NCI-H2171 (cell line): ENCODE measurements at places on chromosomes 16 and 17.
A peak's percentile ranks its signal among the peaks of the same experiment; 100 is the strongest.

GRCh38 chr16:25111403-25112166 is at the start of gene LCMT1:
TSS of gene LCMT1 (plus strand) at chr16:25111742. CDS start at chr16:25111884, 142 bp downstream.
- peak; percentile 96 for DNase-seq

- DNase-seq: no peak
Observed at GRCh38 chr16:15708096-15708495, 58.1 kb downstream of the NDE1 start.

- no peak for DNase-seq
Observed at GRCh38 chr17:65786479-65786878, 225.0 kb upstream of the AXIN2 start.

DNA sequence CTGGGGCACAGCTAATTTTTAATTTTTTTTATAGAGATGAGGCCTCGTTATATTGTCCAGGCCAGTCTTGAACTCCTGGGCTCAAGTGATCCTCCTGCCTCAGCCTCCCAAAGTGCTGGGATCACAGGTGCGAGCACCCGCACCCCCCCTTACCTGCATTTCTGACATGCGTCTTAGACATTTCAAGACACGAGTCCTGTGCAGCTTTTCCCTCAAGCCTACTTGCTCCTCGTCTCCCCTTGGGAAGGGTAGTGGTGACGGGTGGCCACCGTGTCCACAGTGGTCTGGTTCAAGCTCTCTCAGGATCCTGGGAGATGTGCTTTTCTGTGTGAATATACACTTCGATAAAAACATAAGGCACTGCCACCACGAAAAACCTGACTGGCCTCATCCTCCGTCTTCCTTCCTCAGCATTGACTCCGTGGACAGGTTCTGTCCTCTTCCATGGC is 9.6 kb downstream of the CANT1 start:
- DNase-seq: no peak

DNA sequence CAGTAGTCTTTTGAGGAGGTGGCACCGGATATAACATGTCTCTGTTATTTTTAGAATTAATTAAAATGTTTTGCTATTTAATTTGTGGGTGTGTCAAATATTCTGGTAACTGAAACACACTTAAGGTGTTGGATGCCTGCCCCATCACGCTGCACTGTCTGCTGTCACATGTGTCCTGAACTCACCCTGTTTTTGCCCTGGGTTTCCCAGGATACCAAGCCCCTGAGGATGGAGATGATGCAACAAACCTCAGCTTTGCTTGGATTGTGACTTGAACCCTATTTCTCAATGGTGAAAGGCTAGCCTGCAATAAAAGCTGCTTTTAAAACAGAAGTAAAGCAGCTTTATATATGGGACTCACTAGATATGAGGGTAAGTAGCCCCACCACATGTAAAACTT is 11.5 kb upstream of the DUSP14 start:
- DNase-seq: peak; percentile 64

DNA sequence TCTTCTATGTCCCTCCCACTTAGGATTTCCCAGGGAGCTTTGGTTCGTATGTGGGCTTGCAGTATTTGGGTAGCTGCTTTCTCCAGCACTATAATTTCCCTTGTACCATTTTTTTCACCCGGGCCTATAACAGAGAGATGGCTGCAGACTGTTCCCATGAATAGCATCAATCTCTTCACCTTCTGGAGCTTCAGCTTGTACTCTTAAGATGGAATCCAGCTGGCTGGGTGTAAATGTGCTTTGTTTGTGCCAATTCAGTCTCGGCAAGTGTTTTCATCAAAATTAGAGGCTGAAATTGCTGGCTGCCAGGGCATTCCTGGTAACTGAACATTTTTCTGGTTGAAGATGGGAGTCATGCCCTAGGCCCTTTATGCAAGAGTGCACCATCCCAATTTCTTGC is 12.2 kb upstream of the CPD start:
- no peak for DNase-seq

DNA sequence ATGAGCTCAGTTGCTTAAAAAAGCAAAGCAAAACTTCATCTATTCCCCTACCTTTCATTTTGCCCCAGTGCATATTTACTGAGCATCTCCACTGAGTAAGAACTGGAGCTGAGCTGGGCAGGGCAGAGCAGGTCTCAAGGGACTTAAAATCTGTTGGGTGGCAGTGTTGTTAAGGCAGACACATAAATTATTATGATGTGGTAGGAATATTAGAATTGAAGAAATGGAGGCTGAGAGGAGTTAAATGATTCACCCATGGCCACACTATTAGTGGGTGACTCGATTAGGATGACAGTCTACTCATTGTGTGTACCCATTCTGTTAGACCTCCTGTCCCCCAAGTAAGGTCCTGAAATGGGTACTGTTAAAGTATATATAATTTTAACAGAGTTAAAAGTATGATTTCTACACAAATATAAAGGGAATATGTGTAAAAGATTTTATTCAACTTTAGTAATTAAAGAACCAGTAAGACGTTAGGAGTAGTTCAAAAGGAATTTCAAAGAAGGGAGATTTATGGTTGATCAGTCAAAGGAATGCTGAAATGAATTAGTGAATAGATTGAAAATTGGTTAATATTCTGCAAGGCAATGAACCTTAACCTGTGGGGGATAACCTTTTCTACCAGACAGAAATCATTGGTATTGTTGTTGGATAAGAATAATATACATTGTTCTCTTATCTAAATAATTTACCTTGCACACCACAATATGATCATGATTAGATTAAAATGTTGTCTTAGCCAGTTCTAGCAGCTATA is 17.5 kb downstream of the ITGB3 start:
- no peak for DNase-seq

DNA sequence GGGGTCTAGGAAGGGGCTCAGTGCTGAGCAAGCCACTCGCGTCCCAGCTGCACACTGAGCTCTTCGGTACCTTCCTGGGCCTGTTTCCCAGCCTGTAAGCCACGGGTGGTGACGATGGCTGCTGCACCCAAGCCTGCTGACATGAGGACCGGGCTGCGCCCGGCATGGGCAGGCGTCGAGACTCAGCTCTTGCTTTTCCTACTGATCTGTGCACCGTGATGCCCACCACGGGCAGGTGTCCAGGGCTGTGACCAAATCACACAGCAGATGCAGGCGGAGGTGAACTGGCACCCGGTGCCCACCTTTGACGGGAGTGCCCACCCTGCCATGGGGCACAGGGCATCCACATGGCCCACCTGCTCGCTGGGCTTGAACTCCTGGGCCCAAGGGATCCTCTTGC is 17.9 kb downstream of the CCDC57 start:
- DNase-seq: no peak

DNA sequence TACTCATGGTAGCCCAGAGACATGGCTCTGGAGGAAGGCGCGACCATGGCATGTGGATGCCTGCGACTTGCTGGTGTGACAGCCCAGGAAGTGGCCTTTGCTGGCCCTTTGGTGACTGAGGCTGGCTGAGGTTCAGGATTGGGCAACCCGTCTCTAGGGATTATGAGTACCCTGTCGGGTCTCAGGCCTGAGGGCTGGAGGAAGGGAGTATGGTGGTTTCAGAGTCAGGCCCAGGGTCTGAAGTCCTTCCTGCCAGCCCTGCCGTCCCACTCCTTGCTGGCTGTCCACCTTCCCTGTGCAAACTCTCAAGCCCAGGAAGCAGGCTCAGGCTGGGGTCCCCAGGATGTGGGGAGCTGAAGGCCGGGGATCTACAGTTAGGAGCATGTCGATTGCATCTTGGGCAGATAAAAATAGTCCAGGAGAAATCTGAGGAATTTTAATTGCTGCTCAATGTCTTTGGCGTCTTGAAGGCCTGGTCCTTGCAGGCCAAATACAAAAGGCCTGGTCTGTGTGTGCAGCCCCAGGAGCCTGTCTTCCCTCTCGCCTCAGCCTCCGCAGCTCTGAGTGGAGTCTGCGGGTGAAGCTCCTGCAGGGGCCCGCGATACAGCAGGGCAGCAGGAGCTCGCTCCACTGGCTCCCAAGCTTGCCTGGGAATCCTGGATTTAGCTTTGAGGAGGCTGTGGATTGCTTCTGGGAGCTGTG is 52.5 kb downstream of the NKD1 start:
- DNase-seq: no peak

GRCh38 chr17:73883175-73883574 is 238.9 kb upstream of the SDK2 start:
- no peak for DNase-seq

- DNase-seq: peak; percentile 83
Observed at GRCh38 chr16:52597772-52598483, 51.0 kb upstream of the TOX3 start.

DNA sequence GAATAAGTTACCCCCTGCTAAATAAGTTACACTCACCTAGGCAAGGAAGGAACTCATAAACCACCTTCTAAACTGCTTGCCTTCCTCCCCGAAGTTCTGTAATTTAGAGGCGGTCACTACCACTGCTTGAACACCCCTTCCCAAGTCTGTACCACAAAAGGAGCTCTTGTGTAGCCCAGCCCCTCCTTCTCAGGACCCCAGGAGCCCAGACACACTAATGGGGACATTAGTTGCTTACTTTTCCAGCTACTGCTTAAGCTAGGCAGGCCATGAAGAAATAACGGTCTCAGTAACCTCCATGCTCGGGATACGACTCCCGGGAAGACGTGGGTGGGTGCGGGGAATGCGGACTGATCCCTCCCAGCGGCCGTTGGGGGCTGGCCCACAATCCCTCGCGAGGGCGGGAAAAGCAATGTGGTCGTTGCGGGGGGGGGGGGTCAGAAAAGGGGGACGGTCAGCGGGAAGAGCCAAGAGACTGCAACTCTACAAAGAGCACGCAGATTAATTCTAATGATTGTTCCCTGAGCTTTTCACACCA is at the start of gene TEX14:
TEX14 (minus strand) TSS at position 345 of the 538 bp plus-strand sequence. CDS start 40,044 bp downstream, outside the sequence.
- DNase-seq: no peak

- no peak for DNase-seq
Observed at GRCh38 chr16:17296431-17296830, 174.3 kb downstream of the XYLT1 start.

- peak; percentile 54 for DNase-seq
Observed at GRCh38 chr16:24516900-24517669, 22.3 kb upstream of the RBBP6 start.

GRCh38 chr16:81523387-81524115 is 78.9 kb downstream of the CMIP start:
- DNase-seq: no peak

GRCh38 chr17:76199469-76199868 is 40.8 kb downstream of the RNF157 start:
- DNase-seq: no peak

DNA sequence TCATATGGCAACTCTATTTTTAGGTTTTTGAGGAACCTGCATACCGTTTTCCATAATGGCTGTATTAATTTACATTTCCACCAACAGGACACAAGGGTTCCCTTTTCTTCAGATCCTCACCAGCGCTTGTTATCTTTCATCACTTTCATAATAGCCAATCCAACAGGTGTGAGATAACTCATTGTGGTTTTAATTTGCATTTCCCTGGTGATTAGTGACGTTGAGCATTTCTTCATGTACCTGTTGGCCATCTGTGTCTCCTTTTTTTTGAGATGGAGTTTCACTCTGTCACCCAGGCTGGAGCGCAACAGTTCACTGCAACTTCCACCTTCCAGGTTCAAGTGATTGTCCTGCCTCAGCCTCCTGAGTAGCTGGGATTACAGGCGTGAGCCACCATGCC is 36.2 kb upstream of the ABCC3 start:
- peak; percentile 25 for DNase-seq
